ENCODE measurements at places on chromosomes 11 and 22.

DNA sequence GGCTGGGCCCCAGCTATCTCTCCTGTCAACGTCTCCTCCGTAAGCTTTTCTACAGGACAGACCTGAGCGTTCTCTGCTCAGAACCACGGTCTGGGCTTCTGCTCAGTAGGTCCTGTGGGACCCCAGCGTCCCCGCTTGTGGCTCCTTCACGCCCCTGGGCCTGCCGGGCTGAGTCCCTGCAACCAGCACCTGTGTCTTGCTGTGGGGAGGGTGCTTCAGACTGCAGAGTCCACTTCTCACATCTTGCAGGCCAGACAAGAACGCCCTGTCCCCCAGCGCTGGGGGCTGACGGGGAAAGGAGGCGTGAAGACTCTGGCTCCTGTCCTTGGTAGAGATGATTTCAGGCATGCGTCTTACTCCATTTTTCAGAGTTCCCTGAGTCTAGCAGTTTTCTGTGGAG lies 1480.8 kb downstream of the BRD1 start:
- DNase-seq, result no peak

- no peak for DNase-seq
These were observed 4.3 kb upstream of the HYOU1 start for GRCh38 chr11:119061256-119061655.

DNA sequence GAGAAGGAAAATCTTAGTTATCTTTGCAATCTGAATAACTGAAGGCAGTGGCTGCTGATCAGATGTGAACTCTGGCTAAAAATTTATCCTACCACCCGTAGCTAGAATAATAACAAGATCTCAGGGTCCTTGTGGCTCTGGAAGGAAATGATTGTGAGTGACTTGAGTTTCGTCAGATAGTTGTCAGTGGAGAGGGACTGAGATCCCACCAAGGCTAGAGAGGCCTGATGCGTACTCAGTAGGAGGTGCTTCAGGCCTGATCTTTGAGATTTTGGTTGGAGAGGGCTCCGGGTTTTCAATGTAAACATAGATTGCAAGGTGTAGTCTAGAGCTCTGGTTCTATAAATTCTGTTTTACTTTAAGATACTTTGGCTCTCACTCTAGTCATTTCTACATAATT lies 1.4 kb downstream of the MADD start:
- no peak for DNase-seq

GRCh38 chr11:65658174-65659021 lies 4.3 kb downstream of the RELA start:
- no peak for DNase-seq

- DNase-seq, result no peak
These were observed 72.4 kb downstream of the PANX1 start for GRCh38 chr11:94201004-94201465.

DNA sequence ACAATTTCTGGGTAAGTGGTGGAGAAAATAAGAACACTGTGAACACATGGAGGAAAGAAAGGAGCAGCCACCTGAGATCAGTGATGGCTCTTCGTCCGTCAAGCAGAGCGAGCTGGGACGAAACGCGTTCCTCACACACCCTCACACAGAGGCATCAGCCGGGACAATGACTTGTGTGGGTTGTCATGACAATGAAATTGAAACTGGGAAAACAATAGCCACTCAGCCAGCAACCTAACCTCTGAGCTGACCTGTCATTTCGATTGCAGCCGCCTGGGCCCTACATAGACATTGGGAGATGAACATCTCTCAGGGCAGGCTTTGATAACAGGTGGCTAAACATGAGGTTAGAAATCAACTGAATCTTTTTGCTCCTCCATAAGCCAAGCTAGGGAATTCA lies 51.3 kb downstream of the TRIM29 start:
- no peak for DNase-seq

GRCh38 chr11:2097356-2097997 lies 41.7 kb downstream of the IGF2 start:
- DNase-seq, result no peak

DNA sequence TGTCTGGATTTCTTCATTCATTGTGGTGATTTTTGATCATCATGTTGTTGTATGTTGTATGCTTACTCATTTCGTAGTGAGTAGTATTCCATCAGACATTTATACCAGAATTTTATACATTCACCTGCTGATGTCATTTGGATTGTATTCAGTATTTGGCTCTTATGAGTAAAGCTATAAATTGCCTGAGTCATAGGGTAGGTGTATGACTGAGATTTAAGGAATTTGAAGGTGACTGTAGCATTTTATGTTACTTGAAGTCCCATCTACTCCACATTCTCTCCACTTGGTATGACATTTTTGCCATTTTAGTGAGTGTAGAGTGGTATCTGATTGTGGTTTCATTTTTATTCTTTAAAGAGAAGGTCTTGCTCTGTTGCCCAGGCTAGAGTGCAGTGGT lies 548.2 kb downstream of the TBC1D22A start:
- peak; percentile 51 for DNase-seq

- no peak for DNase-seq
These were observed 21.5 kb downstream of the C11orf58 start for GRCh38 chr11:16759857-16760508.

DNA sequence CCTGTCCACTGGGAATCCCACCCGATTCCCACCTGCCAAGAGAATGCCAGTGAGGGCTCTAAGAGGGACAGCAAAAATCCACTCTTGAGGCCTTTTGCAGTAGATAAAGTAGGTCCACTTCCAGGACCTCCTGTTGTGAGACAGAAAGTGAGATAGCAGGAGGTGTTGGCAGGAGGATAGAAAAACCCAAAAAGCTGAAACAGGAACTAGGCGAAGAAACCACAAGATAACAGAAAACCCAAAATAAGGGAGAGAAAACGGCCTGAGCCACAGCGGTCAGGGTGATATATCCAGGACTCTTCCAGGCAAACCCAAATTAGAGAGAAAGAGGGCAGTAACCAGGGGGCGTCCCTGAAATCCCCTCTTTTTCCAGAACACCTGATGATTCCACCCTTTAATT lies 79.7 kb upstream of the LINC01488 start:
- DNase-seq, result no peak

GRCh38 chr11:86991341-86991740 lies 36.1 kb upstream of the FZD4 start:
- no peak for DNase-seq

DNA sequence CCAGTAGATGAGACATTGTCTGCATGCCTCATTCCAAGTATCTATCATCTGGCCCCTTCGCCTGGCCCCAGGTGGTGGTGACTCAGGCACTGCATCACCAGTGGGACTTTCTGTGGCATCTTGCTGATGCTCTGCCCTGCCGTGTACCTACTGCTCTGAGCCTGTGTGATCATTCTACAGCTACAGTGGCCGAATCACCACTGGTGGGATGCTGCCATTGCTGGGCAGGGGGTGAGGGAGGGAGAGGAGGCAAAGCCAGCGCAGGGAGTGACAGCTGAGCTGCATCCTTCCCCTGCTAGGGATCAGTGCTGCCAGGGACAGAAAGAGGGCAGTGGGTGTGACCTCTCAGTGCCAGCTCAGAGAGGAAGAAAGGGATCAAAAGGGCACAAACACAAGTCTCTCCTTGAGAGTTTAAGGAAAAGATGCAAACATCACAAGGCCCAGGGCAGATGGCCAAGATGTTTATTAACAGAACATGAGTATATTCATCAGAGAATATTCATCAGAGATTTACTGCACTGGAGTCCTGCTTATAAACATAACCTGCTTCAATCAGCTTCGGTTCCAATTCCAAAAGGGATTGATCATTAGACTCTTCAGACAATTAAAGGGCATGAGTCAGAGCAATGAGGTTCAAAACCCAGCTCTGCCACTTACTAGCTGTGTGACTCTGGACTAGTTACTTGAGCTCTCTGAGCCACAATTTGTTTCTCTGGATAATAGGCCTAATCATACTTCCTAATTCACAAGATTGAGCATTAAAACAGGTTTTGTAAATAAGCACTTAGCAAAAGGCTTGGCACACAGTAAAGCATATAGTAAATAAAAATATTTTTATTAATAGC lies 109.8 kb downstream of the NAT10 start:
- DNase-seq, result peak; percentile 80

- DNase-seq, result no peak
These were observed 41.1 kb downstream of the DIXDC1 start for GRCh38 chr11:111978028-111978771.

- no peak for DNase-seq
These were observed 3.2 kb downstream of the CRY2 start for GRCh38 chr11:45850446-45850845.

DNA sequence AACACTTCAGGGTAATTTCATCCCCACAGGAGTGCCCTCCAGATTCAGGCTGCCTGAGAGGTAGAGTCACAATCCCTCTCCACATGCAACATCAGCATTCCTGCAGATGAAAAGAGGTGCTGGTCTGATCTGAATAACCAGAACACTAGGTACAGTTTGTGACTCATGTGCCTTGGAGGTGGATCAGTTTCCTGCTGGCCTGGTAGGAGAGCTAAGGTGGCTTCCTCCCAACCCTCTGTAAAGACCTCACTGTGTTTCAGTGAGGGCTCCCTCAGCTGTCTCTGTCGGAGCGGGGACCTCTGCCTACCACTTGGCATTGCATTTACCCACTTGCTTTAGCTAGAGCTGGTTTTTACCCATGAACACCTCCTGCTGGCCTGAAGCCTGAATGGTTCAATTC lies 7.6 kb downstream of the OR9G1 start:
- no peak for DNase-seq

DNA sequence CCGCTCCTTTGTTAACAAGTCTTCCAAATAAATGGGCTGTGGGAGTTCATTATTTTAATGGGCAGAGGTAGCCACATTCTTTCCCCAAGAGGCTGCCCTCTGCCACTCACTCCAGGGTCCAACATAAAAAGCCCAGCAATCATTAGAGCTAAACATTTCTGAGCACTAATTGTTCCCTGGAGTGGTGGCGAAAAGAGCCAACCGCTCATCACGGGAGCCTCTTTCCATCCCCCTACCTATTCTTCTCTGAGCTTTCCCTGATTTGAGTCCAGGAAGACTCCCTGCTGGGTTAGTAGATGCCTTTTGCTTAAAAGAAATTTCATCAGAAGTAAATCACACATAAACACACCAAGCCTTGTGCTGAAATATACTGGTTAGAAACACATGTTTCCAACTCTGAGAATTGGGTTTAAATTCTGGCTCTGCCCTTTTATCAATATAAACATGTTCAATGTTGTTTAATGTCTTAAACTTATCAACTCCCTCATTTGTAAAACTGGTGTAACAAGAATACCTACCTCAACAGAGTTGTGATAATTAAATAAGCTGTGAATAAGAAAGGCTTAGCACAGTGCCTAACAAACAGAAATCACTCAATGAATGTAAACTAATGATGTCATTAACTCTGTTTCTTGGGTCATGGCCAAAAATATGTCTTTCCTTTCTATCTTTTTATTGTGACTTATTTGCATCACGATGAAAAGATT lies at the start of gene OR5A2:
TSS of gene OR5A2 (minus strand) at position 53 of the 707 bp plus-strand sequence. CDS start 3,460 bp downstream, outside the sequence.
- no peak for DNase-seq

DNA sequence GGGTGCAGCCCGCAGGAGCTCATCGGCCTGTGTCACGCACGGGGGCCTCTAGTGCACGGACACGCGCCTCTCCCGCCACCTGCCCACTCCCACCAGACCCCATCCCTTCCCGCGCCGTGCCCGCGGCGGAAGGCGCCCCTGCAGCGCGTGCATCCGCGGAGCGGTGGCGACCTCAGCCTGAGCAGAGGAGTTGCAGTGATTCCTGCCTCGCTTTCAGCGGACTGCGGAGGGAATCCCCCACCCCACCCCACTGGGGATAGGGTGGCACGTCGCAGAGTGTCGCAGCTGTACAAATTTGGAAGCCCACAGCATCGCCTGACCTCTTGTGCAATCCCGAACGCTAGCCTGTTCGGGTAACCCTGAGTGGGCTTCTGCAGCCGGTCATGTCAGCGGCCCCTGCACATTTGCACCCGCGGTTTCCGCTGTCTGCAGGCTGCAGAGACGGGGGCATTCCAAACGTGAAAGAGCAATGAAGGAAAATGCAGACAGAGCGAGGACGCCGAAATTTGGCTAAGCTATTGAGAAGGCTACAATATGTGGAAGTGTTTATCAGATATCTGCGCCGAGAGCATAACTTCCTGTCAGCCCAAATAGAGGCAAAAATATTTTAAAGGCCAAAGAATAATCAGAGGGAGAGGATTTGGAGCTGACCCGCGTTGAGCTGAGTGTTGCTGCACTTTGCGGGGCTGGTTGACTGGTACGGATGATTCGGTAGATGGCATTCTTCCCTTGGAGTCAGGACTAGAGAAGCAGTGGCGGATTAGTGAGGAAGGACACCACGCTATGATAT lies 617 bp upstream of the ARHGAP20 start:
- DNase-seq, result no peak

- no peak for DNase-seq
These were observed 137.0 kb downstream of the ST3GAL4 start for GRCh38 chr11:126492331-126493082.

DNA sequence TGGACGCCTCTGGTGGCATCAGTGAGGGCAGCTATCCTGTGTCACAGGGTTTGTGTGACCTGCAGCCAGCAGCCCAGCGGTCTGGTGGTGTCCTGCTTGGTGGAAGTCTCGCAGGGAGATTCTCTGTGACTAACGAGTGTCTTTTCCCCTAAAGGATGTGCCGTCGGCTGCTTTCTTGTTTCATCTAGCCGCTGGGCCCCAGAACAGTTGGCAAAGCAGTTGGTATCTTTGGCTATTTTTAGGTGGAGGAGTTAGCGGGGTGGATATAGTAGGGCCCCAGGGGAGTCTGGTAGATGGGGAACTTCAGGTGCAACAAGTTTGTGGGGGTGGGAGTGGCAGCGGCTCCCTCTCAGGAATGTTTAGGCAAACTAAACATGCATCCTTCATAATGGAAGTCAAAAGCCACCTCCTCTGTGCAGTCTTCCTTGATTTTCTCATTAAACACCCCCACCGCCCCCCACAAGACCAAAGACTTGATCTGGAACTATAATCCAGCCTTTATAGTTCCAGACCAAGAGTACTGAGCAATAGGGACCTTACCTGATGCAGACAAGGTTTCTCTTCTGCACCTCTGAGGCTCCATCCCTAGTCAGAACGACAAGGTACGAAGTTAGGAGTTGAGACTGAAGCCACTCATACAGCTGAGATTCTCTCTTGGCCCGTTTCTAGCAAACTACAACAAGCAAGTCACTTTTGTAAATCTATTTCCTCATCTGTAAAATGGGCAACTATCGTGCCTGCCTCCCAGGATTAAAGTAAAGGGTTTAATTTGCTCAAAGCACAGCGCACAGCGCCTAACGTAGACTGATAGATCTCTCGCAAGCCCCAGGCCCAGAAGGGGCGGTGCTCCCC lies 1.1 kb upstream of the PELI3 start:
- DNase-seq, result no peak

- no peak for DNase-seq
These were observed 53.7 kb downstream of the IGF2 start for GRCh38 chr11:2085251-2086066.

- no peak for DNase-seq
These were observed 60.9 kb upstream of the TOP3B start for GRCh38 chr22:22043296-22044078.

Measured in epithelial cell of prostate (primary cell).